ENCODE measurements at places on chromosomes 3 and 15.

GRCh38 chr3:168544097-168544957, 448.6 kb upstream of the GOLIM4 start:
- no peak for DNase-seq

DNA sequence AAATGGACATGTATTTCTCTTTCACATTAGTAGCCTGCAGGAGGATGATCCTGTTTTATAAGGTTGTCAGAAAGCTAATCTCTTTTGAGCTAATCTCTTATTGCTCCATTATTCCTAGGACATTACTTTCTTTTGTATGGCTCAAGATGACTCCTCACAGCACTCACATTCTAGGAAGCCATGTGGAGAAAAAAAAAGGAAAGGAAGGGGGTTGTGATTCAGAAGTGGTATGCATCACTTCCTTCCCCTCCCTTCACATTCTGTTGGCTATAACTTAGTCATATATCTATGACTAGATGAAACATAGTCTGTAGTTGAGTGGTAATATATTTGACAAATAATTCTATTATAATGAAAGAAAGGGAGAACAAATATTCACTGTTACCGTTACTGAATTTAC, 168.8 kb upstream of the TTC14 start:
- DNase-seq, result no peak

DNA sequence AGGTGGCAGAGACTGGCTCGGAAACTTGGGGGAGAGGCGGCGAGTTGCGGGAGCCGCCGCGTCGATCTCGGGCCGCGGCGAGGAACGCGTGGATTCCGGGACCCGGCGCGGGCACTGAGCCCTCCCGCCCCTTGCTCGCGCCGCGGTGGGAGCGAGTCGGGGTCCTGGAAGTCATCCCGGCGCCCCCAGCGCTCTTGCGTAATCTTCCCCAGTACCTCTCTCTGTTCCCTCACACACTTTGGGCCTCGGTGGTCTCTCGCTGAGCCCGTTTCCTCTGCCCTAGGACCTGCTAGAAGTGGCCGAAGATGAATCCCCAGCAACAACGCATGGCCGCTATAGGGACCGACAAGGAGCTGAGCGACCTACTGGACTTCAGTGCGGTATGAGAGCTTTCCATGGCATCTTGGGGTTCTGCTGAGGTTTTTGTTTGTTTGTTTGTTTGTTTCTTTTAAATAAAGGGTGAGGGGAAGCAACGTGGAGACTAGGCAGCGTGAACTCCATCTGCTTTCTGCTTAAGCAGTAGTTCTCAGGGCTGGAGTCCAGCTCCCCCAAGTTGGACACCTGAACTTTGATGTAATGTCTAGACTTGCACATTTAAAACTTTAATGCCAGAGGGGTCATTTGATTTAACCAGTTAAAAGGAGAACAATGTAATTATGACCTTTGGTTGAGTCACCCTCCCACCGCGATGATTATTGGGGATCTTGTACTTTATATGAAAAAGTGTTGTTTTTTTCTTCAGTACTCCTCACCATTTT, 1.3 kb downstream of the TCF12 start:
- DNase-seq, result no peak

GRCh38 chr15:65339416-65339815, 34.9 kb downstream of the RNU5B-1 start:
- no peak for DNase-seq

DNA sequence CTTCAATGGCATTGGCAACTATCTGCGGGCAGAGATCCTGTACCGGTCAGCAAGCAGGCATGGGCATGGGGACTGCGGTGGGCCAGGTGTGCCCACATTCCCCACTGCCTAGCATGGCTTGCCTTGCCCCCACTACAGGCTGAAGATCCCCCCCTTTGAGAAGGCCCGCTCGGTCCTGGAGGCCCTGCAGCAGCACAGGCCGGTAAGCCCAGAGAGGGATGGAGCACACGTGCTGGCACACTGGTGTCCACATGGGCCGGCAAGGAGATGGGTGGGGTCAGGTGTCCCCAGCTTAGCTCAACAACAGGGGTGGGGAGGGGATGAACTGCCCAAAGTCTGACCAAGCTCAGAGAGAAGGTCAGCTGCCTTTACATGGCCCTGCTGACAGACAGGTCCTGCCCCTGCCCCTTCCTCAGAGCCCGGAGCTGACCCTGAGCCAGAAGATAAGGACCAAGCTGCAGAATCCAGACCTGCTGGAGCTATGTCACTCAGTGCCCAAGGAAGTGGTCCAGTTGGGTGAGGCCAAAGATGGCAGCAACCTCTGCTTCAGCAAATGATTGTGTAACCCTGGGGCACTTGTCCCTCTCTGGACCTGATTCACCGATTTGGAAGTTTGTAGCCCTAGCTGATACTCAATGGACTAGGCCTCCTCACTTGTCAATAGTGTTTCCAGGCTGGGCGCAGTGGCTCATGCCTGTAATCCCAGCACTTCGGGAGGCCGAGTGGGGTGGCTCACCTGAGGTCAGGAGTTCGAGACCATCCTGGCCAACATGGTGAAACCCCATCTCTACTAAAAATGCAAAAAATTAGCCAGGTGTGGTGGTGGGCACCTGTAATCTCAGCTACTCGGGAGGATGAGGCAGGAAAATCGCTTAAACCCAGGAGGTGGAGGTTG, 5.6 kb downstream of the NEIL1 start:
- DNase-seq, result no peak

DNA sequence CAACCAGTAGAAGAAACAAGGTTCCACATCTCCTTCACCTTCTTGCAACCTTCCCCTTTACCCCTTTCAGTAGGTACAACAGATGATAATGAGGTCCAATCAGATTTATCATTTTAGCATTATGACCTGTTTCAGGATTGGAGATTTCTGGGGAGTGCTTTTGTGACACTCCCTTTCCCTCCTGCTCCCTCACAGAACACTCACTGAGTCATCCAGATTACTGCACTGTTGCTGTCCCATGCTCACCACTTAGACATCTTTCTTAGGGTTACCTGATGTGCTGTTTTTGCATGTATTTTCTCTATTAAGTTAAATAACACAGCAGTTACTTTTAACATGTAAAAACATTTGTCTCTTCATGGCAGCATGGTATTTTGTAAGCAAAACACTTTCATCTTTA, 118.5 kb downstream of the MFSD1 start:
- DNase-seq, result no peak

- DNase-seq, result no peak
Measured at GRCh38 chr3:83230376-83230775, 1468.9 kb upstream of the GBE1 start.

GRCh38 chr3:132654190-132654589, 5.4 kb downstream of the ACAD11 start:
- no peak for DNase-seq

DNA sequence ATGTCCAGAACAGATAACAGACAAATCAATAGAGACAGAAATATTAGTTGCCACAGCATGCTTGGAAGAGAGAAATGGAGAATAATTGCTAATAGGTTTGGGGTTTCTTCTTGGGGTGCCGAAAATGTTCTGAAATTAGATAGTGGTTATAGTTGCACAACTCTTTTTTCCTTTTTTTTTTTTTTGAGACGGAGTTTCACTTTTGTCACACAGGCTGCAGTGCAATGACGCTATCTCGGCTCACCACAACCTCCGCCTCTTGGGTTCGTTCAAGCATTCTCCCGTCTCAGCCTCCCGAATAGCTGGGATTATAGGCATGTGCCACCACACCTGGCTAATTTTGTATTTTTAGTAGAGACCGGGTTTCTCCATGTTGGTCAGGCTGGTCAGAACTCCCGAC, 163.3 kb downstream of the PLCH1 start:
- DNase-seq, result no peak

GRCh38 chr3:124823206-124823605, 64.0 kb downstream of the ITGB5 start:
- no peak for DNase-seq

DNA sequence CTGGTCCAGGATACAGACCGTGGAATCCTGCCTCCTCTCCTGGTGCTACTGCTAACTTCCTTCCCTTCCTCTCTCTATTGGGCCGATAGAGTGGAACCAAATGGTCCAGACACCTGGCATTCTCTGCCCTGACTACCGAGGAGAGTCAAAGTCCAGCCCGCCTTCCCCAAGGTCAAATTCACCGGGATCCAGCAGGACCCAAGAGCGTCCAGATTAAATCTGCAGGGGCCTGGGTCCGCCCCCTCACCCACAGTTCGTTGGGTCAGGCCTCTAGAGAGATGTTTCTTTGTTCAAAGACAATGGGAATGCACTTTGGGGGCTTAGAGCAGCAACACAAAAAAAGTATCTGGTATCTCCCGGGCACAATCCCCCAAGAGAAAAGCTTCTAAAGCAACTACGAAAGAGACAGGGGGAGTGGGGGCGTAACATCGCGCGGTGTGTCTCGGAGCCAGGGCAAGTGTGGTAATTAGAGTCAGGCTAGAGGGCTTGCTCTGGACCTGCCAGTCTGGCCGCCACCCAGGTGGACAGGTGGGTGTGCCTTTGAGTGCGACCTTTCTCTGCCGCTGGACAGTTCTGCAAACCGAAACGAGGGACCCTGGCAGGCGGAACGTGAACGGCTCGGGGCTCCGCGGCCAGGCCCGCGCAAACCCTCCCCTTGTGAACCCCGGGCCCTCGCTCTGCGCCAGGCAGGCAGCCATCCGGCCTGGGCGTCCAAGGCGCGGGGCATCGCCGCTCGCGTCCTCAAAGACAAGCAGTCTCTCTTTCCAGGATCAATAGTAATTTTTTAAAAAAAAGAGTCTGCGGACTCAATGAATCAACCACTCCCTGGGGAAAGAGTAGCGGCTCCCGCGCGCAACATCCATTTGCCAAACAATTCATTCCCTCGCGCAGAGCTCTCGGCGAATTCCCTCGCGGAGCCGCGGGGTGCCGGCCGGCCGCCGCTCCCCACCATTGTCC, 806 bp downstream of the KLHL25 start:
- DNase-seq, result no peak

- no peak for DNase-seq
Measured at GRCh38 chr3:3800685-3801493, 1.7 kb downstream of the LRRN1 start.

All from NCI-H1930 (cell line).